Ascending aorta (tissue), 2 donors: ENCODE measurements at places on chromosomes 16 and 17.

- no peak for DNase-seq
Measured at GRCh38 chr17:29136998-29137730, 43.0 kb downstream of the MYO18A start.

GRCh38 chr17:8148560-8148959, 3.6 kb downstream of the PER1 start:
- no peak for DNase-seq

- DNase-seq, result no peak
Measured at GRCh38 chr16:82658796-82659195, 32.0 kb downstream of the CDH13 start.

GRCh38 chr17:4572131-4572530, 11.8 kb upstream of the GGT6 start:
- DNase-seq, result no peak

DNA sequence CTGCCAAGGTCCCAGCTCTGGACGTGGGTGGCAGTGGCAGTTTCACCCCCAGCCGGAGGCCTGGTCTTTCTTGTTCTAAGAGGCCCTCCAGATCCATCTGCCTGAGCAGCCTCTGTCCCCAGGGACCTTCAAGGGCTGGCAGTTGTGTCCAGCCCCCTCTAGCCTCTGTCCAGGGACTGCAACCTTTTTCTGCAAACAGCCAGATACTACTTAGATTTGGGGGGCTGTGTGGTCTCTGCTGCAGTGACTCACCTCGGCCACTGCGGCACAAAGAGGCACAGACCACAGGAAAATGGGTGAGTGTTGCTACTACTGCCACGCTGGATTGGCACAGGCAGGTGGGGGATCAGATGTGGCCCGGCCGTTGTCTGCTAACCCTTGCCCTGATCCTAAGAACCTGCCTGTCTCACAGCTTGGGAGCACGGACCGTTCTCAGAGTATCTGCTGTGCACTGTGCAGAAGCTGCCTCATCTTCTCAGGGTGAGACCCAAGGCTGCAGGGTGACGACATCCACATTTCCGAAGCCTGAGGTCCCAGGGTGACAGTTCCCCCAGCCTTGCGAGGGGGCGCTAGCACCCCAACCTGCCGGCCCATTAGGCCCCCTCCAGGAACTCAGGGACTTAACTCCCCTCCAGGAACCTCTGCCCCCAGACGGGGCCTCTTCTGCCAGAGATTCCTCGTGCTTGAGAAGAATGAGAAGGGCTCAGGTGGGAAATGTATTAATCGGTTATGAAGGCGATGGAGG, 27.6 kb downstream of the MXRA7 start:
- no peak for DNase-seq

DNA sequence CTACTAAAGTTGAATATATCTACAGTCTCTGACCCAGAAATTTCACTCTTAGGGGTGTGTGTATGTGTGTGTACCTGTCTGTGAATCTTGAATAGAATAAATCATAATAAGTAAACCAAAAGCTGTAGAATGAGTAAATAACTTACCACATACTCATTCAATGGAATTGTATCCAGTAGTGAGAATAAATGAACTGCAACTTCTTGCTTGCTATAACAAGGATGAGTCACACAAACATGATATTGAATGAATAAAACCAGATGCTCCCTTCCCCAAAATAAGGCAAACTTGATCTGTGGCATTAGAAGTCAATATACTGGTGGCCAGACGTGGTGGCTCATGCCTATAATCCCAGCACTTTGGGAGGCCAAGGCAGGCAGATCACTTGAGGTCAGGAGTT, 259.8 kb upstream of the MON1B start:
- DNase-seq, result no peak

- no peak for DNase-seq
Measured at GRCh38 chr16:7140899-7141298, 191.7 kb upstream of the RBFOX1 start.

DNA sequence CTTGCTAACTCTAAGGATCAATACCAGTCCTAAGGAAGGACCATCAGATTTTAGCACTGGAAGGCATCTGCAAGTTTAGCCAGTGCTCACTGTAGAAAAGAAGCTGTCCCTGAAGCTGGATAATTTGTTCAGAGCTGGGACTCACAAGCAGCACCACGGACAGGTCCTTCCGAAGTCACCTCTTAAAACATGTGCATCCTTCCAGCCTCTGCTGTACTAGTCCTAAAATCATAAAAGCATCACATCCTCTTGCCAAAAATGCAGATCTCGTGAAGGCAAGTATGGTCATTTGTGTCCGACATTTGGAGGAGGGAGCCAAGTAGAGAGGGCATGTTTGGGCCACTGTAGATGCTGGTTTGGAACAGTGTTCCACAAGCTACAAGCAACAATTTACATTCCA, 506.9 kb downstream of the RBFOX1 start:
- DNase-seq, result no peak

- DNase-seq, result no peak
Measured at GRCh38 chr17:43732958-43733357, 25.6 kb downstream of the SOST start.

DNA sequence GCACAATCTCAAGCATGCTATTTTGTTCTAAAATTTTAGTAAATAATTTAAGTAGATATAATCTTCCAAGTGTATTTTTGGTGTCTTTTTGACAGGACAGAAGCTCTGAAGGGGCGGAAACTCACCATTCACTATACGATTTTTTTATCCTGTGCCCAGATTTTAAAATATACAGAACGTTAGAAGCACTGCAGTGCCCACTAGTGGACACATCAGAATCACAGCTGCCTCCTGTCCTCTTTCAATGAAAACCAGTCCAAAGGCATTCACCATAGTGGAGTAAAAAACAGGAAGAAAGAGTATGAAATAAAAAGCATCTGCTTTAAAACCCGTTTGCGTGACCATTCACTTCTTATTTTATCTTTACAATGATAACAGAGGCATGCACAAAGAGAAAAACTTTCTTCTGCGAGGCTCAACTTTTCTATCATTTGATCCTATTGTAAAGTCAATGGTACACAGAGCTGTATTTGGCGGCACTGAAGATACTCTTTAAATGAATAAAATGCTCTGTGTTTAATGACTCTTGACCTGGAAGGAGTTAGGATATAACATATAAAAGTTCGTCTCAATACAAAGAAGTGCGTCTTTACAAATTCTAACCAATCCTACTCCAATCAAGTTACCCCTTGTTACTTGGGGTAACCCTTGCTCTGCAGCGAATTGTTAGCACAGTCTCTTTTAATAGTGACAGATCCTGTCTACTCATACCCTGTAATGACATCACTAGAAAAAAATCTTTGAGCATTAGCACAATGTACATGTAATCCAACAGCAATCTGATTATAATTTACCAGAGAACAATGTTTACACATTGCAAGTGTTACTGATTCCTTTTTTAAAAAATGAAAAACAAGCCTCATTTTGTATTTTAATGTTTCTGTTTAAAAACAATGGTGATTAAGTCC, 339.8 kb upstream of the PSMD7 start:
- DNase-seq, result no peak

DNA sequence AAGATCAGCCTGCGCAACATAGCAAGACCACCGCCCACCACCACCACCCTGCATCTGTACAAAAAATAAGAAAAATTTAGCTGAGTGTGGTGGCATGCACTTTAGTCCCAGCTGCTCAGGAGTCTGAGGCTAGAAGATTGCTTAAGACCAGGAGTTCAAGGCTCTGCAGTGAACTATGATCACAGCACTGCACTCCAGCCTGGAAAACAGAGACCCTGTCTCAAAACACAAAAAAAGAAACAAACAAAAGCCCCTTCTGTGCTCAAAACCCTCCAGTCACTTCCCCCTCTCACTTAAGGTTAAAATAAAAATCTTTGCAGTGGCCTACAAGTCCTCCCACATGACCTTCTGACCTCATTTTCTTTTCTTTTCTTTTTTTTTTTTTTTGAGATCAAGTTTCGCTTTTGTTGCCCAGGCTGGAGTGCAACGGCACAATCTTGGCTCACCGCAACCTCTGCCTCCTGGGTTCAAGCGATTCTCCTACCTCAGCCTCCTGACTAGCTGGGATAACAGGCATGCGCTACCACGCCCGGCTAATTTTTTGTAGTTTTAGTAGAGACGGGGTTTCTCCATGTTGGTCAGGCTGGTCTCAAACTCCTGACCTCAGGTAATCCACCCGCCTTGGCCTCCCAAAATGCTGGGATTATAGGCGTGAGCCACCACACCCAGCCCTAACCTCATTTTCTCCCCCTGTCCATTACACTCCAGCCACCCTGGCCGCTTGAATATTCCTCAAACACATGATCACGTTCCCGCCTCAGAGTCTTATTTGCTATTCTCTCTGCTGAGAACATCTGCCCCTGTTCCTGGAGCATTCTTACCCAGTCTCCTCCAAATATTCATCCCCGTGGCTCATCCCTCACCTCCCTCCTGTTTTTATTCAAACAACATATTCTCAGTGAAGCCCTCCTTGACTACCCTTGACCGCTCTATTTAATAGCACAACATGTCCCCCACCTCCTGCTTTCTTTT, 126.6 kb upstream of the MED13 start:
- no peak for DNase-seq

DNA sequence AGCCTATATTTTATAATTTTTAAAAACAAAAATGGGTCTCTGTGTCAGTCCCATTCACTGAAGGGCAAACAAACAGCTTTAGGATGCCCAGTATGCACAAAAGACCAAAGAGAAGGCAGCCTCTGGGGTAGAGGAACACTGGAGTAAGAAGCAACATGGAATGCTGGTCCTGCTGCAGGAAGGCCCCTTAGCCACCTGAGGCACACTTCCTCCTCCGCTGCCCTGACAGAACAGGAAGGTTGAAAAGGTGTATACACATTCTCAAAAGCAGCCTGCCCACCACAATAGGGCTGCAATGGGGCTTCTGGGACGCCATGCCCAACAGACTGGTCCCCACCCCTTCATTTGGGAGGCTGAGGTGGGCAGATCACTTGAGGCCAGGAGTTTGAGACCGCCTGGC, 19.5 kb downstream of the TOM1L2 start:
- no peak for DNase-seq

- DNase-seq, result no peak
Measured at GRCh38 chr16:29814592-29814991, 1.4 kb upstream of the PAGR1 start.

DNA sequence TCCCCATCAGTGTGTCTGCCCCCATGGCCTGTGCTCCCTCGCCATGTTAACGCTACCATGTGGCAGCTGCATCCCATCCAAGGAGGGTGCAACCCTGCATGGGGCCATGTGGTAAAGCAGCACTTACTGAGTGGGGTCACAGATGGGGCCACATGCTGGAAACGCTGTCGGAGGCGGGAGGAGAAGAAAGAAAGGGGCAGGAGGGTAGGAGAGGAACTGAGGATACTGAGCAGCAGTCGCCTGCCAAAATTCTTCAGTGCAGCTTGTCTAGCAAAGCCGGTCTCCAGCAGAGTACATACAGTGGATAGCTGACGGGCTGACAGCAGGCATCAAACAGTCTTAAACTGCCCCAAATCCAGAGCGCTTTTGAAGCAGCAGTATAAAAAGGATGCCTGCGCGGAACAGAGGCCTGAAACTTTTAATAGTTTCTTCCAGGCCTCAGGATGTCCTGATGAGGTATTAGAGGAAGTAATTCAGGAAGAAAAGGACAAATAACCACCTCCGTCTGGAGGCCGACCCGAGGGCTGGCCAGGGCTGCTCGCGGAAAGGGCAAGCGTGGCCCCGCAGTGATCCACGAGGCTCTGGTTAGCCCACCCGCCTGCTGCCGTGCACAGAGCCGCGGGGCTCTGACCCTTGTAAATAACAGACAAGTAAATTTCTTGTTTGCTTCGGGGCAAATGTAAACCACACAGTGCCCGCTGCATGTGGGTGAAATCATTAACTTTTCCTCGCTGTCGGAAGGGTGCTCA, 149.0 kb downstream of the CCDC182 start:
- DNase-seq, result no peak

- DNase-seq, result no peak
Measured at GRCh38 chr16:68762996-68763756, 26.1 kb downstream of the CDH1 start.

DNA sequence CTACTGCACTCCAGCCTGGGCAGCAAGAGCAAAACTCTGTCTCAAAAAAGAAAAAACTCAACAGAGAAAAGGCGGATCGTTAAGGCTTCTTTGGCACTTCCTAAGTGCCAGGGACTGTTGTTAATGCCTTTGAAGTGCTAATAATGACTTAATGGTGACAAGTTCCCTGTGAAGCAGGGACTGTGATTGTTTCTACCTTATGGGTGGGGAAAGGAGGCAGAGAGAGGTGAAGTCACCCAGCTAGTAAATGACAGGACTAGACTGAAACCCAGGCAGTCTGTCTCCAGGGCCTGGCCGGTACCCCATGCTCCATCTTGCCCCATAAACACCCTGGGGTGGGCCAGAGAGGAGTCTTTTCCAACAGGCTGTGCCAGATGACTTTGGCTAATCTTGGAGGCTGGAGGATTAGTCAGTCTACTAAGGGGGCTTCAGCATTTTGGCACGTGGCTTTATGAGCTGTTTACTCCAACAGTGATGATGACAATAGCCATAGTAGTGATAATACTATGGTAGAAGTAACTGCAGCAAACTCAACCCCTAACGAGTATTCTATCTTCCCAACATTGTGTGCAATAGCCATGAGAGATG, 26.9 kb downstream of the ABCC1 start:
- DNase-seq, result no peak

DNA sequence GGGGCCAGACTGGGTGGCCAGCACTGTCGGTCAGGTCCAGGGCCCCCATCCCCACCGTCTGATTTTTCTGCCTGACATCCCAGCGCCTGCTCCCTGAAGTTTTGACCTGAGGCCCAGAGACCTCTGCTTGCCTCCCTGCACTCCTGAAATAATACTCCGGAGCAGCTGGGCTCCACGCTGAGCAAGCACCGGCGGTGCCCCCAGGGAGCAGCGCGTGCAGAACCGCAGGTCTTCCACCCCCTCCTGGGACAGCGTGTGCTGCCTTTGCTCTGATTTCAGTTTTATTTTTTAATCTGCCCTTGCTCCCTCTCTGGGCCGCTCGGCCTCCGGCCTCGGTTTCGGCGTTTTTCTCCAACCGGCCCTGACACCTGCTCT, 132.4 kb upstream of the GSE1 start:
- DNase-seq, result no peak

DNA sequence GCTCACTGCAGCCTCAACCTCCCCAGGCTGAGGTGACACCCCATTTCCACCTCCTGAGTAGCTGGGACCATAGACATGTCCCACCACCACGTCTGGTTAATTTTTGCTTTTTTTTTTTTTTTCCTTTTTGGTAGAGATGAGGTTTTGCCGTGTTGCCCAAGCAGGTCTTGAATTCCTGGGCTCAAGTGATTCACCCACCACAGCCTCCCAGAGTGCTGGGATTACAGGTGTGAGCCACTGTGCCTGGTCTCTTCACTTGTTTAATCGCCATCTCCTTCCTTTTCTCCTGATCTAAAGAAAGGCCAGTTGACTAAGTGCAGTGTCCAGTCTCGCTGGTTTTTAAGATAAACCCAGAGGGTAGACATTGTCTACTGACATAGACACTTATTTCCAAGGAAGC, 152.0 kb downstream of the C16orf95 start:
- DNase-seq, result no peak

DNA sequence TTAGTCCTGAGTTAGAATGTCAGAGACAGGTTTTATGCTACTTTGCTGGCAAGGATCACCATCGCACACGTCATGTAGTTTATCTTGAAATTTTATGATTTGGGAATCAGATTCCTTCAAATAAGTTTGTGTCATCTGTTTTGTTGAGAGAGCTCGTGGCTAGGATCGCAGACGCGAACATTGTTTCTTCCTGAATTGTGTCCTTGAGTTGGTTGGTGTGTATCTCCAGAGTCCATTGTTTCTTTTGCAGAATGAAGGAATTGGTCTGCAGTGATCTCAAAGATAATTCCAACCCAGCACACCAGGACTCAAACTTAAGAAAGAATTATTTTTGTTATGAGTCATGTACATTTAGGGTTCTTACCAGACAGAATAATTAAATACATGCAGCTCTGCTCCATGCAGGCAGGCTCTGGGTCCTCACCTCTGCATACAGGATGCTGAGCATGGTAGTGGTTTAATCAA, 51.6 kb downstream of the PRKCA start:
- no peak for DNase-seq
